ENCODE measurements at places on chromosomes 12 and 14. TPM values are rescaled to one million over a fixed set of nuclear protein-coding genes. Genes with fewer than 3 reads are reported as not detected.

DNA sequence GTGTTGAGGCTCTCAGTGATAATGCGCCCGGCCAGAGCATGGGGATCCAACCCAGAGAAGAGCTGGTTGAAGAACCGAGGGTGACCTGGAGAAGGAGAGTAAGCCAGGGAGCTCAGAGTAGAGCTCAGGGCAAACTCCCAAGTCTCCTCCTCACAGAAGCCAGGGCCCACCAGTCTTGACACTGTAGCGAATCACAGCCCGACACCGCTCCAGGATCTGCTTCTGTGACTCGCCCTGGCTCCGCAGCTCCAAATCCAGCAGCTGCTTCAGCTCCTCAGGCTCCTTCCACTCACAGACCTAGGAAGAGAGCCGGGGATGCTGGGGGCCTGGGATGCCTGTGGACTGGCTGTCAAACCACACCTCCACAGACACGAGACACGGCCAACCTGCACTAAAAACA is 8.2 kb upstream of the ZNF740 start:
- ATAC-seq: no peak

TMEM179 gene
- not detected for total RNA-seq

DNA sequence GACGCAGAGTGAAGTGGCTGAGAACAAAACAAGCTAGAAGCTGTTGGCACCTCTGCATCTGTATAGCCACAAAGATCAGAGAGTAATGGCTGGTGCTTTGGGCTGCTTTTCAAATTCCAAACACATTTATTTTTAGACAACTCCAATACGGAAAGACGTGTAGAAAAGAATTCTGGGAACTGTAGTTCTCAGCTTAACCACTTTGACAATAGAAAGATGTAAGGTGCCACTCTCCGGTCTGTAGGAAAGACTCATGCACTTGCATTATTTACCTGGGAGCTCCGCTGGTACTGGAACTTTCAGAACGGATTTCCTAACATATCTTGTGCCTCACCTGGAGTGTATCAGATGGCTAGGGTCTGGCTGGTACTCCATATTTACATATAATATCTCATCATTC is 1.8 kb upstream of the OR4K2 start:
- ATAC-seq: no peak

DNA sequence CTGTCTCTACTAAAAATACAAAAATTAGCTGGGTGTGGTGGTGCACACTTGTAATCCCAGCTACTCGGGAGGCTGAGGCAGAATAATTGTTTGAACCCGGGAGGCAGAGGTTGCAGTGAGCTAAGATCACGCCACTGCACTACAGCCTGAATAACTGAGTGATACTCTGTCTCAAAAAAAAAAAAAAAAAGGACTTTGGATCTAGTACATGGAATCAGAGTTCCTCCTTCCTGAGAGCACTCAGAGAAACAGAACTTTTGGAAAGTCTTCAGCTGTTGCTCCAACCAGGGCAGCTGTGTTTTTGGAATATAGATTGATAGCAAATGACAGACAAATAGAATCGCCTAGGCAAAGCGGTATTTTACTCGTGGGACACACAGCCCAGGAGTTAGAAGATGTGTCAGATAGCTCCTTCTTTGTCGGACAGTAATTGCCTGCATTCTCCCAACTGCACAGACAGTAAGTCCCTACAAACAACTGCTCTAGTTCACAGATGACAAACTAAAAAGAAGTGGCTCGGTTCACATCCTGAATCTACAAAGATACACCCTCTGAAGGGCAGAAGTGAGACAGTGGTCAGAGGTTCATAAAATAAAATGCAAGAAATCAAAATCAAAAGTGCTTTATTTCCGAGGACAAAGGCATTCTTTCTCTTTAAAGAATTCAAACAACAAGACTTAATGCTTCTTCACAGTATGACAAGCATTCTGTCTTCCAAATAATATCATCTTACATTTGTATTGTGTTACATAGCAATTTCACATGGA is 17.1 kb upstream of the NEK9 start:
- ATAC-seq: no peak

- no peak for ATAC-seq
Measured at GRCh38 chr14:27305441-27305945, 707.7 kb upstream of the NOVA1 start.

DNA sequence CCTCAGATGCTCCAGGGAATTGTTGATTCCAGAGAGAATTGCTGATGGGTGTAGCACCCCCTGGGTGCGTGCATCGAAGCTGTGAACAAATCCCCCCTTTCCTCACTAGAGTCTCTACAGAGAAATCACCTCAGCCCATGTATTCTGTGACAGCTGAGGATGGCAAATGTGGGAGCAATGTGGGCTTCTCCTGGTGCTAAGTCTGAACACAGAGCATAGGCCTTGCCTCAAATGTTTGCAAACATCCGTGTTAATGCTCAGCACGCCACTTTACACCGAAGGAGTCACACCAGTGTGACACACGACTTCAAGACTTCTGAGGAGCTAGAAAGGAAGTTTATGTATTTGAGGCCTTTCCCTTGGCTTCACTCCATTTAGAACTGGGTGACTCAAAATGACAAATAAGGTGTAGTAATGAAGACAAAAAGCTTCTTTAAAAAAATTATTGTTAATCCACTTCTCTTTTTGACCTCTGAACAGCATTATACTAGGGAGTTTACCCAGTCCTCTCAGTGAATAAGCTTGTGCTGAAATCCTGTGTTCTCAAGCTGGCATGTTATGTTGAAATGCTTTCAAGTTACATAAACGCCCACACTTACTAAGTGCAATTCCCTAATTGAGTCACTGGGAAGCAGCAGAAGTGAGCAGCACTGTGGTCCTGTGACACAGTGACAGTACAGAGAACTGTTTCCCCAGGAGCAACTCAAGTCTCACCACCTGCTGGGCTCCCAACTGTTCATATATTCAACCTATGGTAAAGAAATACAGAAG is 92.9 kb downstream of the FAR2 start:
- ATAC-seq: peak; percentile 97

- no peak for ATAC-seq
Measured at GRCh38 chr14:71398450-71398849, 491.2 kb downstream of the PCNX1 start.

DNA sequence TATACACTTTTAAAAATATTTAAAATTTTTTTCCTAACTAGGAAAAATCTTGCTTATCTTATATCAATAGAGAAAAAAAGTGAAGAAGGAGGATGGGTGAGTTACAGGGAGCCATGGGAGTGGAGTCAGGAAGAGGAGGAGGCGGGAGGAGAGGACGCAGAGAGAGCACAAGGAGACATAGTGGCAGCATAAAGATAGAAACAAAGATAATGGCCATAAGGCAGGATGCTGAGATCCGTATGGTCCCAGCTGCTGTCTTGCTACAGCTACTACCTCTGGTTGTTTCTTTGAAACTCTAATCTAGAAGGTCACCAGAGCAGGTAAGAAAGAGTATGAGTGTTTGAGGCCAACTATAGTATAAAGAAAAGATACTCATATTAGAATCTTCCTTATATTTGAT is 2.6 kb upstream of the SOX5 start:
- ATAC-seq: no peak

C1S gene
- 36.5 TPM for total RNA-seq

SMAGP gene
- 96.2 TPM for total RNA-seq

P2RX2 gene
- total RNA-seq: not detected

DNA sequence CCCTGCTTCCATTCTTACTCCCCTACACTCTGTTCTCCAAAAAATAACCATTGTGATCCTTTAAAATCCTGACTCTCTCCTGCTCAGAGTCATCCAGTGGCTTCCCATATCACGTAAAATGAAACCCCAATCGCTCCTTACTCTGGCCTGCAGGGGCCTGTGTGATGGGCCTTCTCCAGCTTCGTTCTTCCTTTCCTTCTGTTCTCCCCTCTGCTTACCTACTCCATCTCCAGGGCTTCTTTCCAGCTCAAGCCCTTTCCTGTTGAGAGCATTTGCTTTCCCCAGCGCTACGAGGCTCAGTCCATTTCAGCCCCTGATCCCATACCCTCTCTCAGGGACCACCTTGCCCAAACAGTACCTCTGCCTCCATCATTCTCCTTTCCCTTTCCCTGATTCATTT is 144.4 kb upstream of the ARHGAP5 start:
- ATAC-seq: no peak

TUNAR gene
- not detected for total RNA-seq

DNA sequence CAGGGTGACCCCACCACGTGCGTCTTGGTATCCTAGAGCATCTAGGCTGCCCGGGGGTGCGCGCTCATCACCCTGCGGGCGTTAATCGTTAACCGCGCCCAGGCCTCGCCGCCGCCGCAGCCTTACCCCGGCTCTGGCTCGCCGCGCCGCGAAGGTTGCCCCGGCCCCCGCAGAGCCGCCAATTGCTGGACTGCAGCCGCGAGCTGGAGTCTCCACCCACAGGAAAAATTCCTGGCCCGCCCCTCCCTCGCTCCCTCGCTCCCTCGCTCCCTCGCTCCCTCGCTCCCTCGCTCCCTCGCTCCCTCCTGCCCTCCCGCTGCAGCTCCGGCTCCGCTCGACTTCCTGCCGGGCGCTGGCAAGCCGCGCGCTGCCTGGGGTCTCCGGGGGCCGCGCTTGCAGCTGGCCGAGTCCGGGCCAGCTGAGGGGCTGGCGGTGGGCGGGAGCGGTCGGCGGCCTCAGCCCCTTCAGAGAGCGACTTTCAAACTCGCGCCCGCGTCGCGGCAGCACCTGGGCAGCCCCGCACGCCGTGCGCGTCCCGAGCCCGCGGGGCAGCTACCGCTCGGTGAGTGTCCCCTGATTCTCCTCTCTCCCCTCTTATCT is at the start of gene PLEKHG3:
Gene PLEKHG3 (plus strand): TSS at position 282 of the 600 bp plus-strand sequence. CDS start 23,208 bp downstream, outside the sequence.
- ATAC-seq: peak; percentile 57

- no peak for ATAC-seq
Measured at GRCh38 chr14:74865156-74865555, 10.8 kb downstream of the PROX2 start.

DNA sequence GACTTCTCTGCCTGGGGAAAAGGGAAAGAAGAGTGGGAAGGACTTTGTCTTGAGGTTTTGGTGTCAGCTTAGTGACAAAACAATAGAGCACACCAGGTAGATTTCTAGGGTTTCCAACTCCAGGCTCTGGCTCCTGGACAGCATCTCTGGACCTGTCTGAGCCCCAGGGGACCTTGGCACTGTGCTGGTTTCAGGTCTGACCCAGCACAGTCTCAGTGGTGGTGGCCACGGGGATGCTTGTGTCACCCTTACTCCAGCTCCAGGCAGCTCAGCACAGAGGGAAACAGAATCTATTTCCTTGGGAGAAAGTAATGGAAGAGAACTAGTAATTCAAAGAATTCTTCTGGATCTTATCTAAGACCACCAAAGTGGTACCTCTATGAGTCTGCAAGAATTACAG is 11.1 kb upstream of the CKAP4 start:
- ATAC-seq: no peak

DNA sequence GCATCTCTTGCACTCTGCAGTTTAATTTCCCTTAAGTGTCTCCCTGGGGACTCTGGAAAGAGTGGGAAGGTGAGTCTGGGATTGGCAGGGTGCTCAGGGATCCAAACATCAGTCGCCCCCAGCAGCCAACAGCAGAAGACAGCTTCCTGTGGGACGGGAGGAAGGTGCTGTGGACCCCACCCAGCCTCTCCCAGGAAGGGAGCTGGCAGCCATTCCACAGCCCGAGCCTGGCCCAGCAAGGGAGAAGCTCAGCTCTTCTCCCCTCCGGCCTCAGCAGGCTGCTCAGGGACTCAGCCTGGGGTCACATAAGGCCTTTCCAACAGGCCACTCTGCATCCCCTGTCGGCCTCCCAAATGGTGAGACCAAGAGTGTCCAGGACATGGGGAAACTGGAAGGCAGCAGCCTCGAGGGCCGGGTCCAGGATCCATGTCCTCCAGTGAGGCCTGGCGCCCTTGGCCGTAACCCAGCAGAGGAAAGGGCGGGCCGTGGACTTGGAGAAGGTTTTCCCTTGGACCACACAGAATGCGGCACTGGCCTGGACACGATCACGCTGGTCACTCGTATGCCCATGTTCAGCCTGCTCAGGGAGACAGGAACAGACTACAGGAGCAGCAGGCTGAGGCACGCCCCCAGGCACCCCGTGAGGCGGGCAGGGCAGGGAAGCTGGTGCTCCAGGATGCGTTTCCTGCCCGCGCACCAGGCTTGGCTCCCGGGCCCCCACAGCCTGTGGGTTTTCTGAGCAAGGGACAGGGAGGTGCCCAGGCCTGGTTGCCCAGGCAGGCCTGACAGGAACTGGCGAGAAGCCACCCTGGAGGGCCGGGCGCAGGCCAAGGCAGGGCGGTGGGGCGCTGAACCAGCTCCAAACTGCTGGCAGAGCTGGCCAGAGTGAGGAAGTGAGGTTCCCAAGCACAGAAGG is 3.5 kb downstream of the XRCC3 start:
- peak; percentile 60 for ATAC-seq

PTGDR gene
- not detected for total RNA-seq

DNA sequence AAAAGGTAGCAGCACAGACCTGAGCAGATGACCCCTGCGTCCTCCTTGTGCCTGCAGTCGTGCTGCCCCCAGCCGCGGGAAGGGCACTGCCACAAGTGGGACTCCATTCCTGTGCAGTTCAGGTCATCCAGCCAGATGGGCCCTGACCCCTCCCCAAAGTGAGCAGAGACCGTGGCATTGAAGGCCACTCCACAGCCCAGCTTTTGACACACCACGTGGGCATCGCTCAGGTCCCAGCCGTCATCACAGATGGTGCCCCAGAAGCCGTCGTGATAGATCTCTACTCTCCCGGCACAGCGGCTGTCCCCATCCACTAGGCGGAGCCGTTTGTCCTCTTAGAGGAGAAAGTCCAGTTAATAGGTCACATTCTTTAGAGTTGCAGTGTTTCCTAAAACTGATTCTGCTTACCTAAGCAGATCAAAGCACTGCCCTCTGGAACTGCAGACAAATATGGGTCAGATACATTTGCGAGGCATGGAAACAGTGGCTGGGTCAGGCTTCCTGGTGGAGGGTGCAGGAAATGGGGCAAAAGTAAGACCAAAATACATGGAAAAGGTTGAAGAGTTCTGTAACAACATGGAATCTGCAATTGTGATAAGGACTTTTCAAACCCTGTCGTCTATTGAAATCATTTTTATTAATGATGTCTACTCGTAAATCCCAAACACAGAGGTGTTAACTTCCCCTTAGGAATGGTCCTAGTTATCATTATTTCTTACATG is 69.4 kb downstream of the CD163L1 start:
- no peak for ATAC-seq

DNA sequence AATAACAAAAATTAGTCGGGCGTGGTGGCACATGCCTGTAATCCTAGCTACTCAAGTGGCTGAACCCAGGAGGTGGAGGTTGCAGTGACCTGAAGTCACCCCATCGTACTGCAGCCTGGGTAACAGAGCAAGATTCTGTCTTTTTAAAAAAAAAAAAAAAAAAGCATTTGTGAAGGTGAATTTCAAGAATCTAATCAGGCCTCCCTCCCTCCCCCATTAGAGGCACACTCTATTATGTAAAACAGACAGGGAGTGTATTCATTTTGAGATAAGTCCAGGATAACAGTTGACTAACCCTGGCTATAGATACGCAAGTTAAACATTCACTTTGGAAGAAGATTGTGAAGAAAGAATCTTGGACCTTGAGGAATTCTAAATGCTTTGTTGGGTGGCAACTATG is 2.9 kb downstream of the RESF1 start:
- ATAC-seq: no peak

- ATAC-seq: peak; percentile 24
Measured at GRCh38 chr12:2550561-2551411, 244.0 kb upstream of the FKBP4 start.

POTEM gene
- not detected for total RNA-seq

- ATAC-seq: no peak
Measured at GRCh38 chr12:23504641-23505399, 444.6 kb downstream of the SOX5 start.

All from esophagus mucosa (tissue), 1 donor.